Stimulated activated CD8-positive, alpha-beta memory T cell treated with anti-CD3 and anti-CD28 coated beads, Interleukin-7, amount 100 ng/mL, for 1 hour (primary cell): ENCODE measurements at places on chromosomes 4 and X.
A peak's percentile ranks its signal among the peaks of the same experiment; 100 is the strongest.

GRCh38 chr4:108834835-108835384 lies 72.1 kb upstream of the ETNPPL start:
- no peak for DNase-seq

DNA sequence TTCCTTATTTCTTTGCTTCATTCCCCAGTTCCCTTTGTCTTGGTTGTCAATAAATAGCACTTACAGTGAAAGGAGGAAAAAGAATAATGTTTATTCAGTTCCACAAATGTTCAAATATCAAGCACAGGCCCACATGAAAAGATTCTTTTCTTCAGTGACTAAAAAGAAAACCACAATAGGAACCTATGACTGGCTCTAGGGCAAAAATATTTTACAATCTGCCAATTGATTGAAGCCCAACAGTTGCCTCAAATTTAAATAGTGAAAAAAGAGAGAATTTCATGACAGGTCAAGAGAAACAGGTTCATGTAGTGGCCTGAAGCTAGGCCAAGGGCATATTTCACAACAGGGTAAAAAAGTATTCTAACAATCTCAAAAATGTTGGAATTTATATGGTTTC lies 553.8 kb downstream of the CENPC start:
- no peak for DNase-seq

DNA sequence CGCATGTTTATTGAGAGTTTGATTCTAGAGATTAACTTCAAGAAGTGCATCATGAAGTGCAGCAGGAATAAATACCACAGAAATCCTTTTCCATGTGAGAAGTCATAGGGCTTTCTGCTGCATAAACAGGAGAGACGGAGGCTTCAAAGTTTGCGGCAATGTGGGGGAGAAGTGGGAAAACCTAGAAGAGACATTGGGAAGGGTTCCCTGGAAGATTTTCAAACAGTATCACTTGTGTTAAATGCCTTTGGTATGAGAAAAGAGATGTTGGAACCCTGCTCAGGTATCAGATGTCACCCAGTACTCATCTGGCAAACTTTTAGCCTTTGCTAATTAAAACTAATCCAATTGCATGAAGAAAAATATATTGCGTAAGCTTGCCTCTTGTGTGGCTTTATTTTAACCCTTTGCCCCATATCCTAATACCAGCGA lies 15.4 kb downstream of the NHS start:
- DNase-seq, result no peak

DNA sequence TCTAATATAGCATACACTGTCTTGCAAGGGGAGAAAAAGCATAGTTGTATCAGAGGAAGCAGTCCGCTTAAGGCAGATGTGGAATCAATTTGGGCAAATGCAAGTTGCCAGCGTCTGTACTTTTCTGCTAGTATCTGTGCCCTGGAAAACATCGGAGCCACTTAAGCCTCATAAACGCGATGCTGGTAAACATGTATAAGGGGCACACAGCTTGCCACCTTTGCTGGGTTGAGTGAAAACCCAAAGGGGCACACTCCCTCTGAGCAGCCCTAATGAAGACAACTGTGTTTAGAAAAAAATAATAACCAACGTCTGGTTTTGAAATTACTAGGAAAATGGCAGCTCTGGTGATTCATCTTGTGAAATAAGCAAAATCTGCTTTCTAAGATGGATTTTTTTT lies 24.3 kb downstream of the SMIM20 start:
- DNase-seq, result no peak

GRCh38 chrX:48937054-48937907 lies 18.5 kb upstream of the PIM2 start:
- peak; percentile 83 for DNase-seq

GRCh38 chr4:113407409-113407808 lies 354.1 kb downstream of the CAMK2D start:
- no peak for DNase-seq

GRCh38 chrX:134999469-134999868 lies 8.7 kb downstream of the SMIM10 start:
- DNase-seq, result no peak

DNA sequence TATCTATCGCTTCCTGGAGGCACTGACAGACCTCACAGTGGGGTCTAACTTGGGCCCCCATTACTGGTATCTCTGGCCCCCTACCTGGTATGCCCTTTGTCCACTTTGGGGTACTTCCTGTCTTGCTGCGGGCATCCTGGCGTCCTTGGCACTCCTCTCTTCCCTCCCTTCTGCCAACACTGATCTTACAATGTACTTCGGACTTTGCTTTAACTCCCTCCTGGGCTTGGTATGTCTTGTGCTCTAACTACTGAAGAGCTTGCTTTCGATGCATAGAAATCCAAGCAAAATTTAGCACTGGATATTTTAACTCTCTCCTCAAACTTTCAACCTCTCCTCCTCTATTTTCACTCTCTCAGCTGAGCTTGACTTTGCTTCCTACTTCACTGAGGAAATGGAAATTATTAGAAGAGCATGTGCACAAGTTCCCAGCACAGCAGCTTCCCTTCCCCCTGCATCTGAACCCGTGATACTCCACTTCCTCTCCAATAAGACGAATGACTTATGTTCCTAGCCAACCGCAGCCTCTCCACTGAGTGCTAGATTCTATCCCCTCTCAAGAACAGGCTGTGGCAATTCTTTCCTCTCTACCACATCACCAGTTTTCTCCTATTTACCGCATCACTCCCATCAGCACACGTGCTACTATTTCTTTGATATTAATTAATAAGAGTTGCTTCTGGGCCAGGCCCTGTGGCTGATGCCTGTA lies 52.9 kb downstream of the SUPT20HL2 start:
- no peak for DNase-seq

DNA sequence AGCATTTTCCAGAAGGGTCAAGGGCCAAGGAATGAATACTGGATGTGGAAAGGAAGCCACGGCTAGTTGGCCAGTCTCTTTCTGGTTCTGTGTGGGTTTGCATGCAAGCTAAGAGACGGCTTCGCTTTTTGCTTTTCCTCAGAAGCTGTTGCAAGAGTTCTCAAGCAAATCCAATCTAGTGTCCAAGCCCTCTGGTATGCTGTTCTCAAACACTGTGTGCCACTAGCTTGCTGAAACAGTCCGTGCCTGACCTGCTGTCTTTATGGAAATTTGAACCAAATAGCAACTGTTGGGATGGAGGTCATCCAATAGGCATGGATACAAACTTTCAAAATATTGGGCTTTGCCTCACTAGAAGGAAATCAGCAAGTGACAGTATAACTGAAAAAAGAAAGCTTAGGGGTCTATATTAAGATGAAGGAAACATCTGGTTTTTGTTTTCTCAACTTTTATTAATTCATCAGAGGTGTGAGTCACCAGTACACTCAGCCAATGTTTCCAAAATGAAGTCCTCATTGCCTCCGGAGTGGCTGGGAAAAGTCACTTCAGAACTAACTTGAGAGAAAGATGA lies 70.5 kb downstream of the SLC9A6 start:
- DNase-seq, result no peak

DNA sequence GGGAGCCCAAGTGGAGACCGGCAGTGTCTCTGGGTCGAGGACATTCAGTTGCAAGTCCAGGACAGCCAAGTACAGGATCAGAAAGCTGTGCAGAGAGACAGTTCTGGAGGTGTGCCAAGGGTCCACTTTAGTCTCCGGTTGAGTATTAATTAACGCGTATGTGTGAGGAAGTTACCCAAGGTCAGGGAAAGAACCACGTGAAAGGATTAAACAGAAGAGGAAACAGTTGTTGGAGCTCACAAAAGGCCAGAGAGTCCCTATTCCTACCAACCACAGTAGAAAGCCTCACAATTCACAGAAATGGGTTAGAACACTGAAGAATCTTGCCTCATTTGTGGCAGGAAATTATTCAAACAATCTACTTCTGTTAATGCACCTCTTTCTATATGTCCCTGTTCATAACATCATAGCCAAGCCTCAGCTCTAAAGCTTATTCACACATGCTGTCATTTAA lies 17.9 kb upstream of the NSUN7 start:
- no peak for DNase-seq

DNA sequence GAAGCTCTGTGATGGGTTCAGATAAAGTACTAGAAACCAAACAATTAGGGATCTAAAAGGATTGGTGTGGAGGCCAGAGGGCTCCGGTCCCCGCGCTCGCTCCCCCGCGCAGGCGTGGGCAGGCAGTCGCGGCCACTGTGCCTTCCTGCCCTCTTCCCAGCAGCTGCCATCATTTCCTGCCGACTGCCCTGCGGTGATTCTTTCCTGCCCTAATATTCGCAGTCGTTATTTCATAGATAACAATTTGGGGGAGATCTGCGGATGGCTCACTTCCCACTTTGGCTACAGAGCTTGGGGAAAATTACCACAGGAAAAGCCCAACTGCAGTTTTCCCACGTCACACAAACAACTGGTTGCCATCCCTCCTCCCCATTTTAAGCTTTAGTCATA lies 2.2 kb downstream of the GRIA2 start:
- DNase-seq, result no peak

DNA sequence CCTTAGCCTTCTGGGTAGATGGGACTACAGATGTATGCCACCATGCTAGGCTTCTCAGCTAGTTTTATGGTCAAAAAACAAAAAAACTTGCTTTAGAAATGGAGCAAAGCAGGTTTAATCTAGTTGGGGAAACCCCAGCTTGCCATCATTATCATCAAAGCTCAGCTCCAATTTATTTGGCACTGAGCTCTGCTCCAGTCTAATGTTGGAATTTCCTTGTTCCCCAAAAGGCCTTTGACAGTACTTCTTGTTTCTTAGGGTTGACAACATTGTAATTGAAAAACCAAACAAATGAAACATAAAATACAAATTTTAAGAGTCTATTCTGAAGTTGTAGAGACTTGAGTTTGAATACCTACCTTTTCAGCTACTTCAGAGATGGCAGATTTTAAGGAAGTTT lies 48.0 kb downstream of the MRPL1 start:
- no peak for DNase-seq

DNA sequence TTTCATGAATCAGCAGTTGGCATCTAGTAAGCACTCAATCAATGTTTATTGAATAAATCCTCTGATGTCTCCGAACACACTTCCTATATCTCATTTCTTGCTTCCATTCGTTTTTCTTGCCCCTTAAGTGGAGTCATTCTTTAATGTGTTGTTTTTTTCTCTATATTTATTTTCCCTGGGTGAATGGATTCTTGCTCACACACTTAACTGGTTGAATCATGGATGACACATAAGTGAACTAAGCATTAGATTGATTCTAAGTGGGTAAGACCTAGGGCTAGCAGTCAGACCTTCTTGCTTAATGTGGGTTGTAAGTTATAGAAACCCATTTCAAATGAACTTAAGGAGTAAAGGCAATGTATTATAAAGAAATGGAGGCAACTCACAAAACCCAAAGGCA lies 111.1 kb downstream of the RTL3 start:
- DNase-seq, result no peak

- no peak for DNase-seq
Measured at GRCh38 chrX:143378851-143379250, 138.4 kb downstream of the SPANXN3 start.

- no peak for DNase-seq
Measured at GRCh38 chr4:80492761-80493160, 157.2 kb downstream of the CFAP299 start.

GRCh38 chr4:52157641-52158316 lies 106.7 kb downstream of the SPATA18 start:
- DNase-seq, result no peak
